ENCODE measurements at places on chromosomes 4 and X.

DNA sequence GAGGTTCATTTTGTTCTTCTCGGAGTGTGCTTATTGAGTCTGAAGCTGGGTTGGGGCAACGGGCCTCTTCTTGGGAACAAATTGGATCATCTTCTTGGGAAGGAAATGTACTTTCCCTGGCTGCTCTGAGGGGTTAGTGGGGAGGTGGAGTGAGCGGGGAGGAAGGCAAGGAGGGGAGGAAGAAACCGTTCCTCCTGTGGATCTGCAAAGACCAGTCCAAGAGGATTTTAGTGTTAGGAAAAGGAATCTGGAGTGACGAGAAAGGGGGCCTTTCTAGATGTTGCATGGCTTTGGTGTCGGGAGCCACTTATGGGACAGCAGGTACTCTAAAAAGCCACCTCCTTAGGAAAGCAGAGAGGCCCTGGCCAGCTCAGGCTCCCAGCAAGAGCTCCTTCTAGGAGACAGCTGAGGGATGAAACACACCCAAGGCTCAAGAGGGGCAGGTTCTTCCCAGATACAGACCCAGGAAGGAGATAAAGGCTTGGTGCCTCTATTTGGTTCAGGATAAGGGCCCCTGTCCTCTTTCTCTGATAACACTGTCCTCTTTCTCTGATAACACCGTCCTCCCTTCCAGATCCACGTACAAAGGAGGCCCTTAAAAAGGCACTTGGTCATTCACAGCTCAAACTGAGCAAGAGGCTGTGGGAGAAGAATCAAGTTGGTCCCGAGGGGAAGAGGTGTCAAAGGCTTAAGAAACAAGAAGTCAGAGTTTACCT lies 451 bp downstream of the SOD3 start:
- DNase-seq, result no peak

- peak; percentile 70 for DNase-seq
These were observed 7.3 kb upstream of the WAS start for GRCh38 chrX:48676106-48676892.

- DNase-seq, result no peak
These were observed 44.3 kb upstream of the HCCS start for GRCh38 chrX:11066812-11067211.

- no peak for DNase-seq
These were observed 149.6 kb upstream of the CTSO start for GRCh38 chr4:156103311-156103710.

DNA sequence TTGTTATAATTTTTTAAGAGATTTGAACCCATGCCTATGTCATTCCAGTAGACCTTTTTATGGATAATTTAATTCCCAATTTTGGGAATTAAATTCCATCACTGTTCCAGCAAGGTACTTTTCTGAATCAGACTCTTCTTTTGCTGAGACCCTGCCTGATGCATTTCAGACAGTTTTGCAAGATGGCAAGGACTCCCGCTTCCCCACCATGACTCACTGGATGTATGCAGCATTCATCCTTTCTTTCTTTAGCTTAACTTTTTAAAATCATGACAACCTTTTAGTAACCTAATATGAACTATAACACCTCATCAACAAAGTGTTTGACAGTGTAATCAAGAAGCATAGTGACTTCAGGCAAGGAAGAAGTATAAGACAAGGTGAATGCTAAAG lies 178.1 kb upstream of the LEF1 start:
- no peak for DNase-seq

DNA sequence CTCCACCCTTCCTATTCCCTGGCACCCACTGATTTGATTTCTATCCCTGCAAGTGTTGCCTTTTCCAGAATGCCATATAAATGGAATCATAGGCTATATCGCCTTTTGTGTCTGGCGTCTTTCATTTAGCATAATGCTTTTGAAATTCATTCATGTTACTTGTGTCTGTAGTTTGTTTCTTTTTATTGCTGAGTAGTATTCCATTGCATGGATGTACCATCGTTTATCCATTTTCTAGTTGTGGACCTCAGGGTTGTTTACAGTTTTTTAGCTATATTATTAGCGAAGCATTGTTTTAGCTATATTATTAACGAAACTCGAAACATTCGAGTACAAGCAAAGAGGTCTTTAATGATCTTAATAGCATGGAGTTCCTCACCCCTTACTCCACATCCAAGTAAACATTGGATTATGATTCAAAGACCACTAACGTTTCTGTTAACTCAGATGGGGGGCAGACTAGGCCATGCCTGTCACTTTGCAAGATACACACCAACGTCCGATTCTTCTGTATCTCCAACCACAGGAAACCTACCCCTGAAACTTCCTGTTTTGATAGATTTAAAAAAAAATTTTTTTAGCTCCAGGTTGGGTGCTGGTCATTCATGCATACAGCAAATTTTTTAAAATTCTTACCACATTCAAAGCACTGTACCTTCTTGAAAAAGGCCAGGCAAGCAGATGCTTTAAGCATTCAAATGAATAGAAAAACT lies 1.1 kb downstream of the DCK start:
- DNase-seq, result no peak

DNA sequence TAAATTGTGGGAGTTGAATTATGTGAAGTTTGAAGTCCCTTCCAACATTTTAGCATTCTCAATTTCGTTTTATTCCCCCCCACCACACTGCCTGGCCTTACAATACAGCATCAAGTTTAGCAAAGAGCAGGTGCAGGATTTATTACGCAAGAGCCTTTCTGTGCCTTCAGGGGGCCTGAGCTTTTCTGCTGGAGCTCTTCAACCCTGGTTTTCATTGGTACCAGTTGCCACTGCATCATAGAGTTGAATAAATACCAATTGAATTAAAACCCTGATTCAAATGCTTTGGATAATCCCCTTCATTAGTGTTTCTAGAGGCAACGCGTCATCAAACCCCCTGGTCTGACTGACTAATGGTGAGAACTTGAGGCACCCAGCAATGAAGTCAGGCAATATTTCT lies 43.6 kb upstream of the KIT start:
- DNase-seq, result no peak

GRCh38 chr4:78612398-78613178 lies 61.0 kb downstream of the ANXA3 start:
- no peak for DNase-seq

DNA sequence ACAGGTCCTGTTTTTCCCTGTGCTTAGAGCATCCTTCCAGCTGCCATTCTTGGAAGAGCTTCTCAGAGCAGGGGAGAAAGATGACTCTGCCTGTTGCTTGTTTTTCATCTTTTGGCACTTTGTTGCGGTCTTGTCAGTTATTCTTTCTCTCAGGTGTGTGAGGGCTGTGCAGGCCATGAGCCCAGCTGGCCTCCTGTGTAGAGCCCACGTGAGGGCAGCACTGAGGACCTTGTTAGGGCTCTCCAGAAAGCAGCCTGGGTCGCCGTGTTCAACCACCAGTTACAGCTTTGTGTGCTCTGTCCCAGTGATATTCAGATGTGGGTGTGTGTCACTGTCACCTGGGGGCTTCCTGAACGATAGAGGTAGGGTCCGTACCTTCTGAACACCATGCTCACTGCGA lies 52.8 kb downstream of the NOP14 start:
- DNase-seq, result no peak

GRCh38 chr4:120549011-120549570 lies 373.4 kb downstream of the PRDM5 start:
- DNase-seq, result no peak

GRCh38 chr4:109821185-109821584 lies 5.6 kb downstream of the GAR1 start:
- no peak for DNase-seq

GRCh38 chrX:21840193-21840545 lies 752 bp downstream of the MBTPS2 start:
- no peak for DNase-seq

DNA sequence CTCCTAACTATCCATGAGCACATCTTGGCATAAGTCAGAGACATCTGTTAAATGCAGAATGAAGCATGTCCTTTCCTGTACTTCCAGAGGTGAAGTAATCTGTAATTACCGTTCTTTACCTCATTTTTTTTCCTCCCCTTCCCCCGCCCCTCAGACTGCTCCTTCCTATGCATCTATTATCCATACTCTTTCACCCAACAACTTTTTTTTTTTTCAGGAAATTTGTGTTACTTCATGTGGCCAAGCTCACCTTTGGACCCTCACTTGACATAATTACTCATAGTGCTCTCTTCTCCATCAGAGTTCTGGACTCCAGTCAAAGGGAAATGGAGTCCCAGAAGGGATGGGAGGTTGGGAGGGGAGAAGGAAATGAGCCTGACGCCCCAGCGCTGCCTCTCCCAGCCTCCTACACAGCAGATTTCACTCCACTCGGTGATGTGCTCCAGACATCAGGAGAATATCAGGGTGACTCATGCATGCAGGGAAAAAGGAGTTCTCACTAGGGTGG lies 568.8 kb downstream of the STIM2 start:
- peak; percentile 0 for DNase-seq

GRCh38 chr4:150145946-150146340 lies 67.7 kb downstream of the DCLK2 start:
- DNase-seq, result no peak

- DNase-seq, result no peak
These were observed 36.3 kb downstream of the IL21 start for GRCh38 chr4:122584519-122584918.

DNA sequence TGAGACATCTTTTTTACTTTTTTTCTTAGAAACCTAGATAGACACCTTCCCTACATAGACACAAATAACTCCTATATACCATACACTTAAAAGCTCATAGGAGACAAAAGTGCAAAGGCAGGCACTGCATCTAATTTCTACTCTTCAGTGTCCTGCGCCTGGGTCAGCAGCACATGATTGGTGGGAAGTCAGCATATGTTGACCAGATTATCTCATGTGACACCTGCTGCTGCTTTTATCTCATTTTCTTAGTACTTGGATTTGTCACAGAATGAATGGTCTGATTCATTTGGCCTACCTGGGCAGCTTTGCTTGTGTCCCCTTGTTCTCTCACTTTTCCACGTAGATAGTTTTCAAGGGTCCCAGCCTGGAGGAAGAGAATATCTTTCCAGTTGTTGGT lies 24.9 kb upstream of the LNX1 start:
- no peak for DNase-seq

GRCh38 chr4:27666943-27667342 lies 806.3 kb downstream of the STIM2 start:
- no peak for DNase-seq

GRCh38 chrX:10483191-10483831 lies 137.1 kb downstream of the MID1 start:
- no peak for DNase-seq

DNA sequence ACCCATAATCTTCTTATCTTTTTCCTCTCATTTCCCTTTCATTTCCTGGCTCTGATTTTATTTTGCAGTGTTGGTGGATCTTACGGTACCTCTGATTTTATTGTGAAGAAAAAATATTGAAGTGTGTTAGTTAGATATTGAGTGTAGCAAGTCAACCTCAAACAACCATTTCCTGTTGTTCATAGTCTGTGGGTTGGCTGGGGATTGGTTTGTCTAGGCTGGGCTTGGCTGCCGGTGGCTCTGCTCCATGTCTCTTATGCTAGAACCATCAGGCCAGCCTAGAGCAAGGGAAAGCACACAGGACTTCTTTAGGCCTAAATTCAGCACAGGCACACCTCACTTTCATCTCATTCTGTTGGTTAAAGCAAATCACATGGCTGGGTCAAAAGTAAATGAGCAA lies 383.1 kb upstream of the LCORL start:
- DNase-seq, result no peak

DNA sequence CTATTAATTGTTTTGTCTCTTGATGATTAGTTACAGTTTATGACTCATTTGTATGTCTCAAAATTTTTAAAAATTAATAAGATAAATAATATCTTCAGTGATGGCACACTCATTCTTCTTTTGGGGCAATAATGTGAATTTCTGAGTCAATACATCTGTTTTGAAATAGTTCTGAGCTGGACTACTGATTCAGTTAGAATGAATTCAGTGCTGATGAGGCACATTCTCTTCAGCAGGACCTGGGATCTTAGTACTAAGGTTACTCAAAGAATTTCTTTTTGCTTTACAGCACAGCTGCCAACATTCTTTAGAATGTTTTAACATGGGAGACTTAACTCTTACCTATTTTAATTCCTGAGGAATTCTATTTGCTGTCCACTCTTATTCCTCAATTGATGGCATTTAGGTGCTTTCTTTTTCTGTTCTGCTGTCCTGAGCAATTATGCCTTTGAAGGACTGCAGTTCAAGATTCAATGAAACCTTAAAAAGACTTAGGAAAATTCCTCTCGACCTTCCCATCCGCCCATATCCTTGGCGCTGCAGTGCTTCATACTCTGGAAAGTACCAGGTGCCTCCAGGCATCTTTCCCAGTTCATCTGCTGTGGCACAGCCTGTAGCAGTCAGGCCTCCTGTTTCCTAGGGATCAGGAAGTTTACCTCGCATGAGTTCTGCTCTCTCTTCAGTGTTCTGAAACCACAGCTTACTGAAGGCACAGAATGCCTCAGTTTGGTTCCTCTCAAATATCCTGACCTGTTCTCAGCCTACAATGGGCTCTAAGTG lies 213.7 kb downstream of the FSTL5 start:
- DNase-seq, result no peak

- no peak for DNase-seq
These were observed 810.3 kb downstream of the IL1RAPL1 start for GRCh38 chrX:29397506-29397905.

GRCh38 chr4:152618971-152619370 lies 60.8 kb downstream of the TMEM154 start:
- no peak for DNase-seq

GRCh38 chrX:120840827-120841226 lies 34.8 kb downstream of the CT47B1 start:
- DNase-seq, result no peak

DNA sequence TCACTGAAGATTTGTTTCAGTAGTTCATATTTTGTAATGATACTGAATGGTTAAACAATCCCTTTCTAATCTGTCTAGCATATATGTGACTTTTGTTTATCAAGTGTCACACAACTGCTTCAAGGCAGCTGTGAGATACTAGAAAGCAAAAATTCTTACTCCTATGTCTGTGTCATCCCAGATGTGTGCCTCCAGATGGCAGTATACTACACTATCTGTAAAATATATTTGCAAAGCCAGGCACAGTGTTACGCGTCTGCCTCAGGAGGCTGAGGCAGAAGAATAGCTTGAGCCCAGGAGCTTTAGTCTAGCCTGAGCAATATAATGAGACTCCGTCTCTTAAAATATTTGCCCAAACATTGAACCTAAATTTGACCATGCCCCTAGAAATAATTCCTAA lies 4.0 kb downstream of the NUDT10 start:
- no peak for DNase-seq

- DNase-seq, result no peak
These were observed 38.9 kb upstream of the RBPJ start for GRCh38 chr4:26281881-26282280.

GRCh38 chr4:121728066-121728465 lies 31.3 kb upstream of the ANXA5 start:
- DNase-seq, result no peak

DNA sequence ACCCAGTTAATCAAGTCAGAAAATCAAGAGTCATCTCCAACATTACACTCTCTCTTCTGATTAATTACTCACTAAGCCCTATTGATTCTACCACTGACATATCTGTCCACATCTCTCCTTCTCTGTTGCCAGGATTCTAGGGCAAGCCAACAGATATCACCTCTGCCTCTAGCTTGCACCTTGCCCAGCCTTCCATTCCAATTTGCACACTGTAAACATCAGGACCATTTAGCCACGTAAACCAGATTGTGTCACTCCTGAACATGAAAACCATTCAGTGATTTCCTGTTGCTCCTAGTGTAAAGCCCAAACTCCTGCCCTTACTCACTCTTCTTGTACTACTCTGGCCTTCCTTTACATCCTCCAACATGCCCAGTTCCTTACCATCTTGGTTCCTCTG lies 68.0 kb upstream of the PLS3 start:
- no peak for DNase-seq
